NCI-H1417 treated with DMSO at 0.1 percent for 48 hours (cell line): ENCODE measurements at places on chromosomes 2 and 18.

DNA sequence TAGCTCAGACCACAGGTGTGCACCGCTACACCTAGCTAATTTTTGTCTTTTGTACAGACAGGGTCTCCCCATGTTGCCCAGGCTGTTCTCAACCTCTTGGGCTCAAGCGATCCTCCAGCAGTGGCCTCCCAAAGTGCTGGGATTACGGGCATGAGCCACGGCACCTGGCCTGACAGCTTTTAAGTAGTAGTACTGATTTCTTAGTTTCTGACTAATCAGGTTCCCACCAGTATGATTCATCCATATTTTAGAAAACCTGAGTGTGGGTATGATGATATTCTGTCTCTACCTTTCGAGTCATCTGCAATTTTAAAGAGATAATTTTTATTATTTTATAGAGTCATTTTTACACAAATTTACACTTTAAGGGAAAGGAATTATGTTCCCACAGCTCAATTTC is 46.4 kb upstream of the GULP1 start:
- DNase-seq: no peak

- no peak for DNase-seq
These were observed 36.5 kb downstream of the BCL2L11 start for GRCh38 chr2:111157071-111157661.

- no peak for DNase-seq
These were observed 2.8 kb upstream of the RAB31 start for GRCh38 chr18:9705183-9705829.

- DNase-seq: no peak
These were observed 32.9 kb upstream of the PPM1B start for GRCh38 chr2:44135771-44136170.

DNA sequence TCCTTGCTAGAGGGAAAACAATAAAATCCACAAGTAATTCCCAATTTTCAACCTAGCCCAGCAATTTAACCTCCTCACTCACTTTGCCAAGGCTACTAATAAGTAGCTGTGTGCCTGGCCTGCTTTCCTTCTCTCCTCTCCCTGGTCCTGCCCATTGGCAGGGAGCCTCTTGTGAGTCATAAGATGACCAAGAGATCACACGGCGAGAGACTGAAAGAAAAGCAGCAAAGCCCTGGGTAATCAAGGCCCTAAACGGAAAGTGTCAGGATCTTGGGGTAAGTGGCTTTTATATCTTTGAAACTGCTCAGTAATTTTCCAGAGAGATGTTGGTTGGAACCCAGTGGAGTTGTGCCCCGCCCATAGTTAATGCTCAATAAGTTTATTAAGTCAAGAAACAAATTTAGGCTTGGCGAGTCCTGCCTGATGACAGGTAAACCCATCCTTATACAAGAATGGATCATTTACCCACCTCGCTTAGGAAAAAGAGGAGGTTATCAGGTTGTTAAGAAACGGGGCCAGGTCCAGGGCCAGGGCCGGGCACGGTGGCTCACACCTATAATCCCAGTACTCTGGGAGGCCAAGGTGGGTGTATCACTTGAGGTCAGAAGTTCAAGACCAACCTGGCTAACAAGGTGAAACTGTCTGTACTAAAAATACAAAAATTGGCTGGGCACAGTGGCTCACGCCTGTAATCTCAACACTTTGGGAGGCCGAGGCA is 10.0 kb upstream of the ADAM17 start:
- no peak for DNase-seq

- no peak for DNase-seq
These were observed 1139.5 kb downstream of the BCL11A start for GRCh38 chr2:59413751-59414570.

DNA sequence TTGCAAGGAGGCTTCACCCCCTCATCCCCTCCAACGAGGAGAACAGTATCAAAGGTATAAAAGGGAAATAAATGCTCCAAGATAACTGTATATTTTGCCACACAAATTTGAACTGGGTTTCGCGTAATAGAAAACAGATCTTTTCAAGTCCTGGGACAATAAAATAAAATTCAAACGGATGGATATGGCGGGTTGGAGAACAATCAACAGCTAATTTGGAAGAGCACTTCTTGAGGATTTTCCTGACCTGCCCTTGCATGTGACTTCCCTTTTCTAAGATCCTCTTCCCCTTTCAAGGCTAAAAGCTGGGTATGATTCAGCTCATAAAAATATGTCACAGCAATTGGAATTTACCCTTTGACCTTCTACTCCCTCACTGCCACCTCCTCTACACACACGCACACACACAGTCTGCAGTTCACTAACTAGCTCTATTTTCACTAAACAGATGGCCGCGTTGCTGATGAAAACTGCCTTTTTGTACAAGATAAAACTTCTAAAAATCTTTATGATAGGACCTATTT is 386.9 kb downstream of the FIGN start:
- DNase-seq: no peak

GRCh38 chr18:58726671-58727070 is 55.4 kb downstream of the MALT1 start:
- no peak for DNase-seq

DNA sequence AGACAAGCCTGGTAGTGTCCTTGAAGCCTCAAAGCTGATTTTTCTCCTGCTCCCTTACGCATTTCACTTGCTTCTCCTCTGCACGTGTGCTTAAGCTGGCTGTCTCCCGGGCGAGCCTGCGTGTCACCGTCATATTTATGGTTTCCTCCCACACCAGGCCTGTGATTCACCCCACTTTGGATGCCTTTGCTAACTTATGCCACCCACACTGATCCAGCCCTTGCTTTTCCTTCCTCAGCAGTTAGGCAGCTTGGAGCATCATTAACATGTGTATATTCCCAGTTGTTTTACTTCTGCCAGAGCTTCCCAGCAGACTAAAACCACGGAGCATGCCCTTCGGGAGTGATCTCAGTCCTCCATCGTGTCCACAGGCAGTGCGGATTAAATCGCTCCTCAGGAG is 2.2 kb downstream of the ST3GAL5 start:
- no peak for DNase-seq

- DNase-seq: no peak
These were observed 96.1 kb downstream of the PPP1R1C start for GRCh38 chr2:182081602-182082260.

DNA sequence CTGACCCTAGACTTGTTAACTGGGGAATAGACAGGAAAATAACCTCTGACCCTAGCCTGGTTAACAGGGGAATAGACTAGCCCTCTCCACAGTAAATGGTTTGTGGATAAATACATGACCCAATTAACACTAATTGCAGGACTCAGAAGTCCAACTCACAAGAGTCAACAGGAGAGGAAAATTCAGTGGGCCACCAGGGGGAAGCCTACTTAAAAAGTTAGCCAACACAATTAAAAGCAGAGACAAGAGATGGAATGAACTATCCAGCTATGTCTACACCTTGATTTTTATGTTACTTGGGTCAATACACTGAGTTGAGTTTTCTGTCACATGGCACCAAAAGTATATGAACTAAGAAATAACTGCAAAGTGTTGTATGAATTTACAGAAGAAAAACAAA is 158.8 kb upstream of the SLC39A10 start:
- no peak for DNase-seq

DNA sequence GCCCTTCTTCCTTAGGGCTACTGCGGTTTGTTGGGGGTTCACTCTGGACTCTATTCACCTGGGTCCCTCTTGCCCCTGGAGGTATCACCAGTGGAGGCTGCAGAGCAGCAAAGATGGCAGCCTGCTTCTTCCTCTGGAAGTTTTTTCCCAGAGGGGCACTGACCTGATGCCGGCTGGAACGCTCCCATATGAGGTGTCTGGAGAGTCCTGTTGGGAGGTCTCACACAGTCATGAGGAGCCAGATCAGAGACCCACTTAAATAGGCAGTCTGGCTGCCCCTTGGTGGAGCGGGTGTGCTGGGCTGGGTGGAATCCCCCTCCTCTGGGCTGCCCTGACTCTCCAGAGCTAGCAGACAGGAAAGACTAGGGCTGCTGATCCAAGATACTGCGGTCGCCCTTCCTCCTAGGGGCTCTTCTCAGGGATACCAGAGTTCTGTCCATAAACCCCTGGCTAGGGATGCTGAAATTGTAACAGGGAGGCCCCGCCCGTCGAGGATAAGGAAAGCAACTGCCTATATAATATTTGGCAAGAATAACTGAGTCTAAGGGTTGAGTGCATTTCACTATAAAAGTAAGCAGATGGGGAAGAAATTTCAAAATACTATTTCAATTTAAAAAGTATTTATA is 140.7 kb downstream of the NOL4 start:
- DNase-seq: no peak

GRCh38 chr2:211170843-211171242 is 614.4 kb downstream of the CPS1 start:
- no peak for DNase-seq

GRCh38 chr2:94996305-94997100 is 29.0 kb upstream of the MAL start:
- no peak for DNase-seq

GRCh38 chr18:21656402-21656801 is 44.3 kb downstream of the SNRPD1 start:
- DNase-seq: no peak

- DNase-seq: no peak
These were observed 19.3 kb upstream of the HDAC4 start for GRCh38 chr2:239420082-239420481.

- DNase-seq: no peak
These were observed 9.0 kb downstream of the RNF144A start for GRCh38 chr2:6926071-6926732.

- DNase-seq: no peak
These were observed 496 bp downstream of the SUCLG1 start for GRCh38 chr2:84458551-84459017.

DNA sequence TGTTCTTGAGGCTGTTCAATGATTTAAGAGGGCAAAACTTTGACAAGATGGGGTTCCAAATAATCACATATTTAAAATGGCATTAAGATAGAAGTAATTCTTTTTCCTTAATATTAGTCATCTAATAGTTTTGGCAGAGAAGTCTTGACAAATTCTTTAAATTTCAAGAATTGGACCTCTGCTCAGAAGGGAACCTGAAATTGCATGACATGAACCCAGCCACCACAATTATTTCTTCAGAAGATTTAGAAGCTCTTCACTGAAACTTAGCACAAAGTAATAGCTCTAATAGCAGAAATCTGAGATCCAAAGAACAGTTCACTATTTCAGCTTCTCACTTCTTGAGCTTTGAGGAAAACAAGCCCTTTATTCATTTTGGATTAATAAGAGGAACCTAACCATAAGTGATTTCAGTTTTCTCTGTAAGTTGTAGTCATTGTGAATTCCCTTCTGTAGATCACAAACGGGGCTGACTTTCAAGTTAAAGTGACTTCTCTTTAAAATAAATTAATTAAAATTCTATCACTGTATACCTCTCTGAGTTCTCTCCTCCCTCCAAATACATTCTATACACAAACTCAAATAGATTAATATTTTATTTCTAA is 100.6 kb upstream of the ITGA4 start:
- no peak for DNase-seq

DNA sequence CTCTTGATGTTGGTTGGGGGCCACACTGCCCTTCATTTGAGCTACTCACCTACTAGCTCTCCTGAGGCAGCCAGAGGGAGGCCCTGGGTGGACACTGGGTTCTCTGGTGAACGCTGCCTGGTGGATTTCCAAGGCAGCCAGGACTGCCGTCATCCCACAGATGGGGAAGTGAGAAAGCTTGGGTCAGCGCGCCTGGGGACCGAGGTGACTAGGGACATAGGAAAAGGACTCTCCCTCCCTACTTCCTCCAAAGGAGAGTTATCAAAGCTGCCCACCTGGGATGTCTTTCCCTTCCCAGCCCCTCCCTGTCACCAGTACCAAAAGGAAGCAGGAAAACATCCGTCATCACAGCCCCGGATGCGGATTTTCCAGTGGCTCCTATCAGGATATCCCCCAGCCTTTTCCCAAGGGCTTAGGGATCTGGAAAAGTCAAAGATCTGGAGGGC is 3.8 kb upstream of the SEMA4C start:
- no peak for DNase-seq

DNA sequence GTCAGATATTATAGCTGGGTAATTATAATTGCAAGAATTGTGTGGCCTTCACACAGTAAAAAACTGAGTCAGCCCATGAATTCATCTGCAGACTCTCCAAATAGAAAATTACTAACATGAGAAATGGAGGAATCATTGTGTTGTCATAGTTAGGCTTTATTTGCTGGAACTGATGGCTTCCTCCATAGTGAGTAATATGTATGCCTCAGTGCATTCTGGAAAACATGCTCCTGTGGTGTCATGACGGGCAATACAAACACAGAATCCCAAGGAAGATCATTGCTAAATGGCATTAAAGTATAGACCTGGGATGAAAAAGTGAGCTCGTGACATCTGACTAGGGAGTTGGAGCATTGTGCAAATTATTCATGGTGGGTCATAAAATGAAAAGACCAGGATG is 23.6 kb upstream of the NMS start:
- no peak for DNase-seq

- no peak for DNase-seq
These were observed 271.3 kb downstream of the KCNS3 start for GRCh38 chr2:18149660-18150246.

DNA sequence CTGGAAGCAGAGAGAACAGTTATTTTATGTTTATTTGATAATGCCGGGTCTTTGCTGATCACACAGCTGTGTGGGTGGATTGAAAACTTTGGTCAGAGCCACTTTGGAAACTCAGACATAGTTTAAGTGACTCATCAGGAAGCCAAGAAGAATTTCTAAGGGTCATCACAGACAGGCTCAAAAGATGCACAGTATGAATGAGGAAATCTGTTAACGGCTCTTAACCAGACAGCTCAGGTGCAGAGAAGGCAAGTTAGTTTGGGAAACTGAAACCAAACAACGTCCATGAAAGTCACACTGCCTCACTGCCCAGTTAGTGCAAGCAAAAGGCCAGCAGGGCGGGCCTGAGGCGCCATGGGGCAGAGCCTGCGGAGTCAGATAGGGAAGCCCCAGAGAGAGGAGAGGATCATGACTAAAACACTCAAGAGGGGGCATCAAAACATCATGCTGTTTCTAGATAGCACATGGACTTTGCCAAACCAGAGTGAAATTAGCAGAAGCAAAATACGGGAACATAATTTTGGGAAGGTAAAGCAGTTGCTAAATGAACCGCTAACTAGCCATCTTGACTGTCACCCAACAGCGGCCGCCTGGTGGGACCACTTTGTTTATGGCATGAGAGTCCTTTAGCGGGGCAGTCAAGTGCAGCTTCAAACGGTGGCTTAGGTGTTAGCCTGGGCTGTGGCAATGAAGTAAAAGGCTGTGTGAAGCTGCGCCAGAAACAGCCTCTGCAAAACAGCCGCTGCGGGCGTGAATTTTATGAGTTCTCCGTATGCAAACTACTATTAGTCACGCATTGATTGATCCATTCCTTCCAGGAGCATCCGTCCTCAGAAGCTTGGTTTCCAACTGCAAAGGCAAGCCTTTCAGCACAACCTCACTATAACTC is 101.2 kb downstream of the KCTD18 start:
- no peak for DNase-seq
